ENCODE measurements at places on chromosomes 12 and 14. TPM values are rescaled to one million over a fixed set of nuclear protein-coding genes. Genes with fewer than 3 reads are reported as not detected.
A peak's percentile ranks its signal among the peaks of the same experiment; 100 is the strongest.

DNA sequence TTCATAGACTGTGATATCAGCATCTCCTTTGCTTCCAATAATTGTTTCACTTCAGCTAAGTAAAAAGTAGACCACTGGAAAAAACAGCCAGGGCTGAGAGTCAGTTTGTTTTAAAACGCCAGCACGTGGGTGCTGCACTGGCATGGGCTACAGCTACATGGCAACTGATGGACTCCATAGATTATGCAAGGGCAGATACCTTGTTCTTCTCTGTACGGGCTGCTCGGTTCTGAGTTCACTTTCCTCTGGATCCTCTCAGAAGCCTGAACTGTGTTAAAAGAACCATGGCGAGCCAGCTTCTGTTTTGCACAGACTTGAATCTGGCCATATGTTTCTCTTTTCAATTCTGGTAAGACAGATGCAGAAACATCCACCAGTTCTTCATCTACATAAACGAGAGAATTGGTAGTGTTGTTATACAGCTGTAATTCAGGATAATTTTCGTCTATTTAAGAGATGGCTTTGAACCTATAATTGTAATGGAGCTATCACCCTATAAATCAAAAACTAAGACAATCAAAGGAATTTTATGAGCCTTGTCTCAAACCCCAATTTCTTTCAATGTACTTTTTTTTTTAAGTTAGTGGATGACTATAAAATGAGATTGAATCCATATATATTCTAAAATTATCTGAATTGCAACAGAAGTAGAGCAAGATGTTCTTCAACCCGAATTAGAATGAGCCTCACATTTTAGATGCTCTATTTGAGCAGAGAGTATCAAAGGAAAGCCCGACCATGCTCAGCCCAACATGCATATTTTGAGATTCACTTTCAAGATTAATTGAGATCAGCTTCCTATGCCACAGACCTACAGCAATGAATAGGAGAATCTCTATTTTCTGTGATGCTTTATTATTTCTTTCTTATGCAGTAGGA is 31.5 kb downstream of the E2F7 start:
- H3K4me1 ChIP-seq, result no peaks in the 10 kb centered on the region
- H3K27me3 ChIP-seq, result no peaks in the 10 kb centered on the region
- no peak overlapping the region for H3K27ac ChIP-seq
- H3K4me3 ChIP-seq, result no peak overlapping the region

DNA sequence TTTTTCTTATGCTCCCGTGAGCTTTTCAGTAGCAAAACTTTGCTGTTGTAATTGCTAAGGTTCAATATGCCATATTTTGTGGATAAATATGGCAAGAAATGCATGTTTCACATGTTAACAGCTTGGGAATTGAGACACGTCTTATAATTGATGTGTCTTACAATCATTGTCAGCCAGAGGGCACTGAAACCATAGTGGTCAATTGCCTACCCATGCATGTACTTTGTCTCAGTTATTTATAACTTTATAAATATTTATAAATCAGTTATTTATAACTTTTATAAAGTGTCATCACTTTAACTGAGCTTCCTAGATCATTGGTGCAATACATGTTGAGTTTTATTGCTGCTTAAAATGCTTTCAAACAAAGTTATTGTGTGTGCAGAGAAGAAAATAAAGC is 82.0 kb downstream of the CATSPERB start:
- no peak overlapping the region for H3K4me3 ChIP-seq
- no peak for DNase-seq
- no peaks in the 10 kb centered on the region for H3K36me3 ChIP-seq
- no peaks in the 10 kb centered on the region for H3K27me3 ChIP-seq

GRCh38 chr12:104740668-104741067 is 217.4 kb downstream of the SLC41A2 start:
- H3K4me3 ChIP-seq, result no peak overlapping the region
- no peaks in the 10 kb centered on the region for H3K36me3 ChIP-seq
- no peak overlapping the region for H3K27ac ChIP-seq
- H3K4me1 ChIP-seq, result peaks cover 29% of the 10 kb centered on the region
- no peaks in the 10 kb centered on the region for H3K27me3 ChIP-seq

DNA sequence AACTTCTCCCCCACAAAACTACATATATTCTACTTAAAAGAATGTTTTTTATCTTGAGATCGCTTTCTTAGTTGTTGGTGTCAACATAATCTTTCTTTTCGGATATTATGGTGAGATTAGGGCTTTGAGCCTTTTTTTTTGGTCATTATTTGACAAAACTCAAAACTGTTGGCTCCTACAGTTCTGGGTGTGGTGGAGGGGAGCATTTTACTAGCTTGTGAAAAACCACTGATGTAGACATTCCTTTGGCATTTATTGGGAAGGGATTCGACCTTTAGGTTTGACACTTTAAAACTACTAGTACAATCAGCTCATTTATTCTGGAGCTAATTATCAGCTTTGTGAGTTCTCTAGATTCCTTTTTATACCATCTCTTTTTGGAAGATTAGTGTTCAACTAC is 24.4 kb downstream of the MSRB3 start:
- no peak for DNase-seq
- no peaks in the 10 kb centered on the region for H3K36me3 ChIP-seq
- peaks cover 6% of the 10 kb centered on the region for H3K4me1 ChIP-seq
- H3K27ac ChIP-seq, result no peak overlapping the region
- H3K4me3 ChIP-seq, result no peak overlapping the region

DNA sequence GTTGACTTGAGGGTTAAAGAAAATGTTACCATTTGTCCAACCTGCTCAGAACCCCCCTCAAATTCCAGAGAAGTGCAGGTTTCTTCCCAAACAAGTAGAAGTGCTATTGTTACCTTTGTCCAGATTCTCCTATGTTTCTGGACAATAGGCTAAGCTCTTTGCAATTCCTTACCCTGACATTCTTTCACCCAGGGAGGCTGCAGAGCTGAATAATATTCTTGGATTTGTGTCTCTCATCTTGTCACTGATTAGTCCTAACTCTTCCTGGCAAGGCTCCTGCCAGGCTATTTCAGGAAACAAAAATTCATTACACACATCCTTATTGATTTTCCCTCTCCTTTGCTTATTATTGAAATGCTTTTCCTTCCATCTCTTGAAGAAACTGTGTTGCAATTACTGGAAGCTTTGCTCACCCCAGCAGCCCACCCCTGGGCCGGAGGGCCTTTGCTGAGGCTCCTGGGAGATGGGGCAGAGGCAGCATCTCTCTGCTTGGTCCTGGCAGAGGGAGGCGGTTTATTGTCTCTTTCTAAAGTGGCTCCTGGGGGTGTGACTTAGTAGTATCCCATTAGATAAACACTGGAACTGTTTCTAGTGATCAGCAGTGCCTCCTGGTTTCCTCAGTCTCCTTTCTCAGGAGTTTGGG is 207.5 kb upstream of the PELI2 start:
- no peaks in the 10 kb centered on the region for H3K27me3 ChIP-seq
- no peaks in the 10 kb centered on the region for H3K36me3 ChIP-seq
- no peak for DNase-seq
- H3K27ac ChIP-seq, result no peak overlapping the region
- no peak overlapping the region for H3K4me3 ChIP-seq

GRCh38 chr12:111677186-111677585 is 8.6 kb downstream of the BRAP start:
- peaks cover 93% of the 10 kb centered on the region for H3K36me3 ChIP-seq
- no peak overlapping the region for H3K27ac ChIP-seq
- H3K27me3 ChIP-seq, result no peaks in the 10 kb centered on the region
- no peak overlapping the region for H3K4me3 ChIP-seq
- no peak for DNase-seq

DNA sequence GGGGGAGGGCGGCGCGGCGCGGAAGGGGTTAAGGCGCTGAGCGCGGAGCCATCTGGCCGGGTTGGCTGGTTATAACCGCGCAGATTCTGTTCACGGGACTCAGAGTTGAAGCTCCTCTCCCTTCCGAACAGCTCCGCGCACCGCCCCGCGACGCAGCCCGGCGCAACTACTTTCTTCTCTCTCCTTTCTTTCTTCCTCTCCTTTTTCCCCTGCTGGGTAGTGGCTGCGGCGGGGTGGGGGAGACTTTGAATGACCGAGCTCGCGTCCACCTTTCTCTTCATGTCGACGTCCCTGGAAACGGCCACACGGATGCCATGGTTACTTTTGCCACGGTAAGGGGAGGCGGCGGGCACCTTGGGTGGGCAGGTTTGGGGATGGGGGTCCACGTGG is at the start of gene NTF3:
NTF3 (plus strand) TSS at position 98 of the 390 bp plus-strand sequence; CDS start at position 315, 217 bp downstream.
- no peaks in the 10 kb centered on the region for H3K36me3 ChIP-seq
- DNase-seq, result no peak
- H3K4me3 ChIP-seq, result peak within 1 kb of the TSS; percentile 45
- peaks cover 69% of the 10 kb centered on the region for H3K27me3 ChIP-seq
- peaks cover 18% of the 10 kb centered on the region for H3K4me1 ChIP-seq

DNA sequence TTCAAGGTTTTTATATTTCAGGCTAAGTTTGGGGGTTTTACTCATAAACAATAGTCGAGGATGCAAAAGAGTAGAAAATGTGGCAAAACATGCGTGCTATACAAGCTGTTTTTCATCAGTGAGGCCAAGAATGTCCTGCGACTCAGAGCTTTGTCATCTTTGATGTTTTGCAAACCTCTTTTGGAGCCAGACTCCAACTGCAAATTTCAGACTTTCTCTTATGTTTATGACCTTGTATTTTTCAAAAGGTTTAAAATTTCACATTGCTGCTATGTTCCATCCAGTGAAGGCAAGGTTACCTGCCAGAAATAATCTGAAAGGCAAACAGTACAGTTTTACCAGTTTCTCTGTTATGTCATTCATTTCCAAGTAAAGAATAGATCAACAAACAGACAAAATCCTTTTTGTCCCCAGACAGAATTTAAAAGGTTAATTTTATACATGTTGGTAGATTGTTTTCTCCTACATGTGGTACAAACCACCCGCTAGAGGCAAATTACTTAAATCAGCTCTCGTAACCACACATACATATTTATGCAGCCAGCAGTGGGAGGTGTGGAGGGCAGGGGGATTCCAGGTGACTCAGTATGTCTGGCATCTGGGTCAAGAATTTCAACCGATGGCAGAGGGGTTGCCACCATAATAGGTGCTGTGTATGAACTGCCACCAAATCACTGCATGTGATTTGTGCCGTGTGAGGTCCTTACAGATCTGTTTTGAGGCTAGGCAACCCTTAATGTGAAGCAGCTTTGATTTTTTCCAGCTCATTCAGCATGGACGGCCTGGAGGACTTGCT is 119.8 kb upstream of the CPM start:
- peaks cover 7% of the 10 kb centered on the region for H3K4me1 ChIP-seq
- H3K4me3 ChIP-seq, result no peak overlapping the region
- H3K27me3 ChIP-seq, result no peaks in the 10 kb centered on the region

GRCh38 chr12:53096089-53096741 is 1.3 kb upstream of the IGFBP6 start:
- H3K4me1 ChIP-seq, result peaks cover 35% of the 10 kb centered on the region
- peak overlapping the region; percentile 36 for H3K27ac ChIP-seq
- H3K36me3 ChIP-seq, result no peaks in the 10 kb centered on the region
- H3K27me3 ChIP-seq, result no peaks in the 10 kb centered on the region

DNA sequence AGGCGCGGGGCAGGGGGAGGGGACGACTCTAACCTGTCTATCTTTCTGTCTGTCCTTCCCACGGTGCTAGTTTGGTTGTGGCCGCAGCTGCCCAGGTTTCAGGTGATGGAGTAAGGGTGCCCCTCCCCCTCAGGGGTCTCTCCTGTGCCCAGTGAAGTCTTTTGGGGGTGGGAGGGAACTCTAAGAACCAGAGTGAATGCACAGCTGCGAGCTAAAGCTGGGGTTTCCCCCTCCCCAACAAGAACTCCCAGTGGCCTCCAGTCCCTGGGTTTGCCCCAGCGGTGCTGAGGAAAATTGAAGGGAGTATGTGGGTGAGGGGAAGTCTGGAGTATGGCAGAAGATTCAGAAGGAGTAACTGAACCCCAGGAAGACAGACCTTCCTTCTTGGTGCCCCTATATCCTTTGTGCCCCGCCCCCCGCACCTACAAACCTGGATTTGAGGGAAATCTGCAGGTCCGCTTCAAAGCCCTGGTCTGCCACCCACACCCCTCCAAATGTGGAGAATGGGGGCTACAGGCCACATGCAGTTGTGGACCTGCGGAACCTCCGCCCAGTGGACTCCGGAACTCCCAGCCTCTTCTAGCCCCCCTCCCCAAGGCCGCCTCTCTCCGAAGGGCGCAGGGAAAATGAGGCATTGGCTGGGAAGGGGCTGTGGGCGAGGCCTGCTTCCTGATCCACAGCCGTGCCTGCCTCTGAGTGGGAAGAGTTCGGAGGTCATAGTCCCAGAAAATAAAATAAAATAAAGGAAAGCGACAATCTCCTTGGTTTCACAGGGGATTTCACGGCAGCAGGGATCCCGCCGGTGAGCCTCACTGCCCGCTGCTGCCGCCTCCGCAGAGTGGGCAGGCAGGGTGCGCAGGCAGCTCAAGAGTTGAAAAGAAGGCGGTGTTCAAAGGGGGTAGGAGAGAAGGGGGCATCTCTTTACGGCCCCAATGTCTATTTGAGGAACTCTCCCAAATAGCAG is 3.4 kb upstream of the HOXC9 start:
- DNase-seq, result no peak
- peak overlapping the region; percentile 52 for H3K4me3 ChIP-seq
- no peak overlapping the region for H3K27ac ChIP-seq
- no peaks in the 10 kb centered on the region for H3K36me3 ChIP-seq
- peaks cover 100% of the 10 kb centered on the region for H3K27me3 ChIP-seq
- H3K4me1 ChIP-seq, result peaks cover 26% of the 10 kb centered on the region

GRCh38 chr12:23556661-23557060 is 392.8 kb downstream of the SOX5 start:
- H3K27ac ChIP-seq, result no peak overlapping the region
- H3K27me3 ChIP-seq, result no peaks in the 10 kb centered on the region
- H3K4me3 ChIP-seq, result no peak overlapping the region
- H3K4me1 ChIP-seq, result no peaks in the 10 kb centered on the region
- no peaks in the 10 kb centered on the region for H3K36me3 ChIP-seq
- no peak for DNase-seq

DNA sequence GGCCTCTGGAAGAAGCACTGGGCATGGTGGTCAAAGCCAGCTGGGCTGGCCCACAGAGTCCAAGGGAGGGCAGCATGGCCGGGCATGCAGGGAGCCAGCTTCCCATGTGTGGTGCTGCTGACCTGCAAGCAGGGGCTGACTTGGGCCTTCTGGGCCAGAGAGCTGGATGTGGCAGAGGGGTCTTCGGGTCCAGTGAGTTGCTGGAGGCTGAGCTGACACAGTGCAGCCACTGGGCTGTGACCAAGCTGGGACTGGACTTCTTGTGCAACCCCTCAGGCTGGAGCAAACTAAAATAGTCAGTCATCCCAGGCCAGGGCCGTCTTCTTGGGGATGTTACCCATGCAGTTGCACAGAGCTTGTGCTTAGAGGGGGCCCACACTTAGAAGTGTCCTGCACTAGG is 7.3 kb upstream of the RIN3 start:
- no peak overlapping the region for H3K27ac ChIP-seq
- H3K4me1 ChIP-seq, result peaks cover 10% of the 10 kb centered on the region
- no peak for DNase-seq
- no peaks in the 10 kb centered on the region for H3K27me3 ChIP-seq

DNA sequence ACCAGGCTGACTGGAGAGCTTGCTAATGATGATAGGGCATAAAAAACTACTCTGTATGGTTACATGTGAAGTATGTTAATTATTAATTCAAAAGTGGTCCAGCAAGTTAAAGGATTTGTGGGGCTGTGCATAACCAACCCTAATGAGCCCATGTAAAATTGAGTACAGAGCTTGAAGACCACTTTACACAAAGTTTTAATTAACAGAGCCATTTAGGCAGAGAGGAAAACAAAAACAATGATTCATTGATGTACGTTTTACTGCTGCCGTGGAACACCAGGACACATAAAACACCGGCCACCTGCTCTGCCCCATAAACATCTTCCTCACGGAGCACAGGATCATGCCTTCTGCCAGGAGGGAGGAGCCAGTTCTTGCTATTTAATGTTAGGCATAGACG is 83.5 kb downstream of the RIMBP2 start:
- no peak overlapping the region for H3K4me3 ChIP-seq
- no peaks in the 10 kb centered on the region for H3K4me1 ChIP-seq
- no peaks in the 10 kb centered on the region for H3K36me3 ChIP-seq

GMFB gene
- total RNA-seq, result 52.9 TPM

ACOT6 gene
- not detected for total RNA-seq

KRT74 gene
- not detected for total RNA-seq
